ENCODE measurements at places on chromosomes 6 and 20. TPM values are rescaled to one million over a fixed set of nuclear protein-coding genes. Genes with fewer than 3 reads are reported as not detected.

GRCh38 chr6:26094036-26094435 is 6.8 kb downstream of the HFE start:
- DNase-seq = no peak

- DNase-seq = no peak
These were observed 64.8 kb upstream of the POU3F2 start for GRCh38 chr6:98769546-98769945.

DNA sequence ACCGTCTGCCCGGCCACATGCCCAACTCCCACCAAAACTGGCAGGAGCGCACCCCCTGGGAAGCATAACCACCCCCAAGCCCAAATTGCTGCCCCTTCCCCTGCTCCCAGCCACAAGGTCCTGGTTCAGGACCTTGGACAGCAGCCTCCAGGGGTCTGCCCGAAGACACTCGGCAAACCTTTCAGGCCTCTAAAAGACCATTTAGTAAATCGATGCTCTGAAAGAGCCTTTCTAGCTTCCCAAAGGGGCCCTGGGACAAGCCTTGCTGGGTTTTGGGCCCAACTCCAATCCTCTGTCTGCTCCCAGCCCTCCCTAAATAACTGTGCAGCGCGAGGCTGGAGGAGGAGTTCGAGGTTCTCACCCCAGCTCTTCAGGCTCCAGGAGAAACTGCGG is 30.5 kb downstream of the GRM4 start:
- no peak for DNase-seq

DNA sequence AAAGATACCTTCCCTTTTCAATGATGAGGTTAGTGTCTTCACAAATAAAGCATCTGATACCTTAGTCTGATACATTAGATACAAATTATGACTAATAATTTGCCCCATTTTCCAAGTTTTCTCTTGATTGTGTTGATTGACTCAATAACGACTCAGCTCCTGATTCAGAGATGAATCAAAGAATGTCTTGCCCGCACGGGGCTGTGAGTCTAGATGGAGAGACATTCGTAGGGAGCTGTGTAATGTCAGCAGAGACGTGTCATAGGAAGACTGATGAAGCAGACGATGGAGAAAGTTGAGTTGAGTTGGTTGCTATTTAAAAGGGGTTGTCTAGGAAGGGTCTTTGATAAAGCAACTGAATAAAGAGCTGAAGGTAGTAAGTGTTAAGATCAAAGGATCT is 78.2 kb downstream of the TSHZ2 start:
- no peak for DNase-seq

DNA sequence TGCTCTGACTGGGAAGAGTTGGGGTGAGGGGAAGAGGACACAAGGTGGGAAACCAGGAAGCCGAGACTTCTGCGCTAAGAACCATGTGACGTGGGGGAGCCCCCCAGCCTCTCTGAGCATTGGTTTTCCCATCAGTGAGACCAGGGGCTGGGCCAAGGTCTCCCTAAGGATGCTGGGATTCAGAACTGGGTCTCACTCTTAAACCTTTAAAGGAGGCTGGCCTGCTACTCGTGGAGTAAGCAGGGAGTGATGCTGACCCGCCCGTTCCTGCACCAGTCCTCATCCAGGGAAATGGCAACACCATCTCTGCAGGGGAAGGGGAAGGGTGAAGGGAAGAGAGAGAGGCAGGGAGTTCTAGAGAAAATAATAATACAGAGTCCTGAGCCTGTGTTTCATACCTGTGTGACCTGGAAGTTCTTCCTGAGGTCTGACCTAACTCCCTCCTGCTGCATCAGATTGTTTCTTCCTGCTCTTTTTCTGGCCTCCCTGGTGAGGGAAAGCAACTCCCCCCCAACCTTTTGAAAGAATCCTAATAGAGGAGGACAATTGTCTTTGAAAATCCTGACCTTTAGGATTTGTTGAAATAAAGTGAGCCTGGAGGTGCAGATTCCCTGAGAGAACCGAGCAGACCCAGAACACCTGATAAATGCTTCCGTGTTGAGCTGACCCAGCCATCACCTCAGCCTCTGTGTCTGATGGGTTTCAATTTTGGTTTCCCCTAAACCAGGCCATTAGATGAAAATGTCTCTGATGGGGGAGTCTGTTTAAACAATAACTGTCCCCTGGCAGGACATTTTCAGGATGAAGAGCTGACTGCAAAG is 3.0 kb upstream of the GRM4 start:
- peak; percentile 40 for DNase-seq

DNA sequence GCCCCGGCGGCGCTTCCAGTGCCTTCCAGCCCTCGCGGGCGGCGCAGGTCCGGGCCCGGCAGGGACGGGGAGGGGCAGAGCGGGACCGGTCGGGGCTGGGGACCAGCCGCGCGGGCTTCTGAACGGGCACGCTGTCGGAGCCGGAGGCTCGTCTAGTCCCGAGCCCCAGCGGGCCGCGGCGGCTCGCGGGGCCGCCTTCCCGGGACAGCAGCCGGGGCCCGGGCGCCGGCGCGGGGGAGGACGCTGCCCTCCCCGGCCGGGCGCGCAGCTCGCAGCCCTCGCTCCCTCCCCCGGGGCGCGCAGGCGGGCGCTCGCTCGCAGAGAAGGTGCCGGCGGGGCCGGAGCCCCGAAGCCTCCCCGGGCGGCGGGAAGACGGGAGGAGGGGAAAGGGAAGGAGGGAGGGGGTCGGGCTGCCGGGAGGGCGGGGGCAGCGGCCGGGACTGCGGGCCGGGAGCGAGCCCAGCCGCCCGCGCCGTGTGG is 696 bp upstream of the SIRPA start:
- peak; percentile 90 for DNase-seq

DNA sequence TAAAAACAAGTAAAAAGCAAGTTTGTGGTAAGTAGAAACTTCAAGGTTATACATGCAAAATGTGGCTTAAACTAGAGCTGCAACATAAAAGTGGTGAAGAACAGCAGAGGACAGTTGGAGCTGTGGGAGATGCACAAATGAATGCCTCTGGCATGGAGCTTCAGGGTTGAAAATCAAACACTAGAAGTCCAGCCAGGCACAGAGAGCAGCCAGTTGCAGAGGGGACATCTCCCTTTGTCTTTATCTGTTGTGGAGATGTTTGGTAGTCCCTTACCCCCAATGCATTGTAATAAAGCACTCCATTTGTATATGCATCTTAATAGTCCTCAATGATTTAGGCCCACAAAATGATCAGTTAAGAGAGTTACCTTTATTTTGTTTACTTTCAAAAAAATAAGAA is 73.1 kb upstream of the C20orf144 start:
- DNase-seq = no peak

DNA sequence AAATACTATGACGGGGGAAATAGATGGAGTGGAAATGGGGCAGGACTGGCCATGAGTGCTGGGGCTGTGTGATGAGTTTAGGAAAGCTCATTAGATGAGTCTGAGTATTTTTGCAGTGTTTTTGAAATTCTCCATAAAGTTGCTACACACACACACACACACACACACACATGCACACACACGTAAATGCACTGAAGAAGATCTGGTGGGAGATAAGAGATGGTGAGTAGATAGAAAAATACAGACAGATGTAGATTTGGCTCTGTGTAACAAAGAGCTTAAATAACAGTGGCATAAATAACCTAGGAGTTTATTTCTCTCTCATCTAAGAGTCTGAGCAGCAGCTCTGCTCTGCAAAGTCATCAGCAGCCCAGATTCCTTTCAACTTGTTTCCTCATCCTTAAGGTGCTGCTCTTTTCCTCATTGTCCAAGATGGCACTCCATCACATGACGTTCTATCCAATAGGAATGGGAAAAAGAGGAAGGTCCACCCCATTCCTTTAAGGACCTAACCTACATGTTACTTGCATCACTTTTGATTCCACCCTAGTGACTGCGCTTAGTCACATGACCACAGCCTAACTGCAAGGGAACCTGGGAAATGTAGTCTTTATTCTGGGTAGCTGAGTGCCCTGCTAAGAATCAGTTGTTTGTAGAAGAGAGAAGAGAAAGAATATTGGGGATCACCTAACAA is 76.4 kb downstream of the EYA2 start:
- DNase-seq = no peak

- DNase-seq = no peak
These were observed 25.5 kb downstream of the NSFL1C start for GRCh38 chr20:1441133-1441532.

DNA sequence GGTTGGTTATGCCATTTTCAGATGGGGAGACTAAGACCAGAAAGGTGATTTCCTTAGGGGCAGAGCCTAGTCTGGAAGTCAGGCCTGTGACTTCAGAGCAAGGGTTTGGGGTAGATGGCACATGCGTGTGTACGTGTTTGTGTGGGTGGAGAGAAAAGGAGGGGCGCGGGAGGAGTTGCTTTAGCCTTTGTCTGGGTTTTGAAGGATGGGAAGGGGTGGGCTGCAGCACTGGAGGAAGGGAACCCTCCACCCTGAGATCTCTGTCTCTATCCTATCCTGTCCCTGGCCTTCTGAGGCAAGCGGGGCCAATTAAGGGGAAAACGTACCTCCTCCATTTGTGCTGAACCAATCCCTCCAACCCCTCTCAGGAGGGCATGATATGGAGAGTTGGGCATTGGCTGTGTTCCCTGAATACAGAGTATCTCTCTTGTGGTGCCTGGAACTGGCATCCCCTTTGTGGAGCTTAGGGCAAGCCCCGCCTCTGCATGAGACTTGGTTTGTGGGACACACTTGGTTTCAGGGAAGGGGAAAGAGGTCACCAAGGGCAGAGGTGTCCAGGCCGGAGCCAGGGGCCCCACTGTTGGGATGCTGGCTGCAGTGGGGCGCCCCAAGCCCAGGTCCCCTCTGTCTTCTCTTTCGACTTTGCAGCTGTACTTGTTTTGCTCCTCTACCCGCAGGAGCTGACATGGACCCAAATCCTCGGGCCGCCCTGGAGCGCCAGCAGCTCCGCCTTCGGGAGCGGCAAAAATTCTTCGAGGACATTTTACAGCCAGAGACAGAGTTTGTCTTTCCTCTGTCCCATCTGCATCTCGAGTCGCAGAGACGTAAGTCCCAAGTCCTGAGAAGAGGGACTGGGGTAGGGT is at the start of gene DBNDD2:
Gene DBNDD2, plus strand, starts transcription at position 507 of the 863 bp plus-strand sequence. Its CDS starts 179 bp downstream, at position 686.
- peak; percentile 57 for DNase-seq

- no peak for DNase-seq
These were observed at the start of gene FOXQ1 for GRCh38 chr6:1311400-1312202. FOXQ1 (plus strand) TSS chr6:1312098; CDS start chr6:1312705, 607 bp downstream.

PDE7B gene
- total RNA-seq = 5.5 TPM

NFATC2 gene
- 11.7 TPM for total RNA-seq

SDCBP2 gene
- total RNA-seq = 5.3 TPM

ANGPT4 gene
- 0.33 TPM for total RNA-seq

PNLDC1 gene
- not detected for total RNA-seq

PCK1 gene
- 0.39 TPM for total RNA-seq

GNRH2 gene
- total RNA-seq = not detected

DEFB113 gene
- total RNA-seq = not detected

PXDC1 gene
- total RNA-seq = 222 TPM

FABP7 gene
- not detected for total RNA-seq
